ENCODE measurements at places on chromosomes 3 and 15. TPM values are rescaled to one million over a fixed set of nuclear protein-coding genes. Genes with fewer than 3 reads are reported as not detected.

- H3K27ac ChIP-seq: no peak overlapping the region
- peaks cover 61% of the 10 kb centered on the region for H3K27me3 ChIP-seq
- no peaks in the 10 kb centered on the region for H3K36me3 ChIP-seq
- no peak for DNase-seq
- H3K4me1 ChIP-seq: no peaks in the 10 kb centered on the region
- H3K4me3 ChIP-seq: no peak overlapping the region
Observed at GRCh38 chr3:126546549-126547239, 12.0 kb downstream of the C3orf22 start.

DNA sequence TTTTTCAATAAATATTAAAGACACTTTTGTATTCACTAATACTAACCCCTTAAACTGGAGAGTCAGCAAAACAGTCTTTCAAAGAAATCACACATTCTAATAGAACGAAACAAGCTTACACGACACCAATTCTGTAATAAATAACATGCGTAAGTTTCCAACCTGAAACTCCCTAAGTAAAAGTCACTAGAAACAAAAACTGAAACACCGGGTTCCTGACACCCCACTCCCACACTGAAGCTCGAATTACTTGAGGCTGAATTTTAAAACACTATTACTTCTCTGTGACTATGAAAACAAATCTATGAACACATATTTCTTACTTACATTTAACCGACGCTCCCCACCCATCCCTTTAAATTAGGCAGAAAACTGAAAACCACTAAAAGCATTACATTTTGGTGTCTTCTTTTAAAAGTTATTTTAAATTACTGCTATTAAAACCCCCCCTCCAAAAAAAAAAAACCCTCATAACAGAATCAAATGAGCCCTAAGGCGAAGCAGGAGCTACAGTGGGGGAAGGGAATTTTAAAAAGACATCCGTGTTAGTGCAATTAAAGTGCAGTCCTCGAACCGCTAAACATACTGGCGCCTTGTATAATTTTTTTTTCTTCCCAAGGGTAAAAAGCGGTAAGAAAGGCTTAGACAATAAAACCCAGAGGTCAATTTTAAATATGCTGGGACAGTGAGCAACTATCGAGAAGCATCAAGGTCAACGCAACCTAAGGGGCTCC, 878 bp downstream of the SPPL2A start:
- peak overlapping the region; percentile 80 for H3K4me3 ChIP-seq
- H3K36me3 ChIP-seq: no peaks in the 10 kb centered on the region
- no peak for DNase-seq
- H3K27me3 ChIP-seq: no peaks in the 10 kb centered on the region
- peaks cover 64% of the 10 kb centered on the region for H3K4me1 ChIP-seq

GRCh38 chr3:104933972-104934371, 432.7 kb upstream of the ALCAM start:
- no peak overlapping the region for H3K27ac ChIP-seq
- no peaks in the 10 kb centered on the region for H3K4me1 ChIP-seq
- no peak for DNase-seq
- H3K27me3 ChIP-seq: no peaks in the 10 kb centered on the region

GRCh38 chr3:56923526-56924224, 121.9 kb upstream of the ARHGEF3 start:
- no peak for DNase-seq
- H3K27ac ChIP-seq: peak overlapping the region; percentile 74
- peaks cover 66% of the 10 kb centered on the region for H3K4me1 ChIP-seq
- H3K27me3 ChIP-seq: no peaks in the 10 kb centered on the region
- H3K4me3 ChIP-seq: no peak overlapping the region

DNA sequence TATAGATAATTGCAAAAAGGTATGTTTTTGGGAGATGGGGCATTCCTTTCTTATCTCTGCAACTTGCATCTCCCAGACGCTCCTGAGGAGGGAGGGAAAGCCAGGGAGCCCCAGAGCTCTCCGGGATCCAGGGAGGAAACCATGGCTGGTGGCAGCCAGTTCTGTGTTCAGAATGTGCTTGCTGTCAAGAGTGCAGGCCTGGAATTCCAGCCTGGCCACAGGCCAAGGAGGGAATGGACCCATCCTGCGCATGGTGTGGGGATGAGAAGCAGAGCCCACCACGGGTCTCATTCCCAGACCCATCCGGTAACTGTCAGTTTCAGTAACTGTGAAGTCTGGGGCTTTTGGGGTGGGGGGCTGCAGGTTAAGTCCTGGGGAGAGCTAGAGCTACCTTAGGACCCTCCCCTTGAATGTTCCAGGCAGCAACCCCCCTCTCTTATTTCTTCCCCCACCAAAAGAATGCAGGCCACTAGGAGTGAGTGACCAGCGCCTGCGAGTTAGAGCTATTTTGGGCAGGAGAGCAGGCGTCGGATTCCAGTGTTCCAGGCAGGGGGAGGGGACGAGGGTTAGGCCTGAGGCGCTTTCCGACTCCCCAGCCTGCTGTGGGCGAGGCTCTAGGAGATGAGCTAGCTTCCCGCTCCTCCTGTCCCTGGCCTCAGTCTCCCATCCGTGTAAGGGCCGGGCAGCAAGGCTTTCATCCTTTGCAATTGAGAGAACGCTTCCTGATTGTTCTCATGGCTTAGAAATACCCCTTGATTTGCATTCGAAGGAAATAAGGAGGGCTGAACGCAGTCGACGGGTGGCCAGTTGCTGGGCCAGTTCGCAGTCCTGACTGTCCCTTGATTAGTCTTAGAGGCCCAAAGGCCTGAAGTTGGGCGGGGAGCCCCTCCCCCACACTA, 781 bp upstream of the DAG1 start:
- peaks cover 57% of the 10 kb centered on the region for H3K4me1 ChIP-seq
- H3K27me3 ChIP-seq: no peaks in the 10 kb centered on the region
- peak; percentile 93 for DNase-seq
- H3K27ac ChIP-seq: peak overlapping the region; percentile 96
- H3K36me3 ChIP-seq: no peaks in the 10 kb centered on the region

RPL4 gene
- 2,782 TPM for total RNA-seq

CAMKV gene
- total RNA-seq: not detected

DNA sequence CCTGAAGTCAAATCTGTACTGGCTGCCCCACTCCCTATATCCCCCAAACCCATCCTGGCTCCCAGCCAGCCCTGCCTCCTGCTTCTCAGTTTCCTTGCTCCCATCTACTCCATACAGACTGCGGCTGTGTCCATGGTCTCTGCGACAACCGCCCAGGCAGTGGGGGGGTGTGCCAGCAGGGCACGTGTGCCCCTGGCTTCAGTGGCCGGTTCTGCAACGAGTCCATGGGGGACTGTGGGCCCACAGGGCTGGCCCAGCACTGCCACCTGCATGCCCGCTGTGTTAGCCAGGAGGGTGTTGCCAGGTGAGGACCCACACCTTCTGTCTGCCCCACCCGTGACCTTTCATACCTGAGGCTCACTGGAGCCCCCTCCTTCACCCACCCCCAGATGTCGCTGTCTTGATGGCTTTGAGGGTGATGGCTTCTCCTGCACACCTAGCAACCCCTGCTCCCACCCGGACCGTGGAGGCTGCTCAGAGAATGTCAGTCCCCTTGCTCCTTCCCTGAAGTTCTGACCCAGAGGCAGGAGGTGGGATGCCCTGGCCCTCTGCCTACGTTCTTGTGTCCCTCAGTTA, 14.7 kb downstream of the STAB1 start:
- no peaks in the 10 kb centered on the region for H3K27me3 ChIP-seq
- peaks cover 14% of the 10 kb centered on the region for H3K36me3 ChIP-seq

CALML4 gene
- total RNA-seq: 26.2 TPM

MNS1 gene
- 0.42 TPM for total RNA-seq

DNA sequence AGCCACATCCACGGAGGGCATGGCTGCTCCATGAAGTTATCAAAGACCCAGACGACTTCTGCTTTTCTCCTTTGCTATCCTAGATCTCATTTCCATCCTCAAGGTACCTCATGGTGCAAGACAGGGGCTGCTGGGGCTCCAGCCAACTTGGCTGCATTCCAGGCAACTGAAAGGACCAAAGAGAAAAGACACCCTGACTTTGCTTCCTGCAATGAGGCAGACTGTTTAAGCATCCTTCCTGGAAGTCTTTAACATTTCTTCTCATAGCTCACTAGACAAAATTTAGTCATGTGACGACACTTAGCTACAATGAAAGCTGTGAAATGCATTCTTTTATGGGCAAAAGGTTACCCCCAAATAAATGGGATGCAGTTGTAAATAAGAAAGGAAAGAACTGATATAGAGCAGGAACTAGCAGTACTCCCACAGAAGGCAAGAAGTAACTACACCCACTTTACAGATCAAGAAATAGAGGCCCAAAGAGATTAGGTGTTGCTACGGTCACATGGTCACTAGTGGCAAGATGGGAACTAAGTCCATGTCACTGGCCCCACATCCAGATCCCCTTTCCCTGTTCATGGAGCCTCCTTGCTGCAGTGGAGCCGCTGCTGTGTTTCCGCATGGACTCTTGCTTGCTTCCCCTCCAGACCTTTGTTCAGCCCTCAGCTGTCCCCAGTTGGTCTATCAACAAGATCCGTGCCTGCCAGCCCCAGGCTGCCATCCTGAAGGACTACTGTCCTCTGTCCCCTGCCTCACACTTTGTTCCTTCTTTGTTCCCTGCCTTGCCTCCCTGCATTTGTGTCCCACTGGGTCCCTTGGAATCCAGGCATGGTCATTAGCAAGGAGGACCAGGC, 107.0 kb downstream of the XXYLT1 start:
- no peak overlapping the region for H3K4me3 ChIP-seq
- no peak overlapping the region for H3K27ac ChIP-seq
- DNase-seq: no peak
- H3K4me1 ChIP-seq: peaks cover 24% of the 10 kb centered on the region
- no peaks in the 10 kb centered on the region for H3K27me3 ChIP-seq
- no peaks in the 10 kb centered on the region for H3K36me3 ChIP-seq

GRCh38 chr3:127858937-127859336, 36.6 kb upstream of the MGLL start:
- H3K36me3 ChIP-seq: no peaks in the 10 kb centered on the region
- no peaks in the 10 kb centered on the region for H3K4me1 ChIP-seq
- DNase-seq: no peak
- no peak overlapping the region for H3K4me3 ChIP-seq
- no peak overlapping the region for H3K27ac ChIP-seq

DNA sequence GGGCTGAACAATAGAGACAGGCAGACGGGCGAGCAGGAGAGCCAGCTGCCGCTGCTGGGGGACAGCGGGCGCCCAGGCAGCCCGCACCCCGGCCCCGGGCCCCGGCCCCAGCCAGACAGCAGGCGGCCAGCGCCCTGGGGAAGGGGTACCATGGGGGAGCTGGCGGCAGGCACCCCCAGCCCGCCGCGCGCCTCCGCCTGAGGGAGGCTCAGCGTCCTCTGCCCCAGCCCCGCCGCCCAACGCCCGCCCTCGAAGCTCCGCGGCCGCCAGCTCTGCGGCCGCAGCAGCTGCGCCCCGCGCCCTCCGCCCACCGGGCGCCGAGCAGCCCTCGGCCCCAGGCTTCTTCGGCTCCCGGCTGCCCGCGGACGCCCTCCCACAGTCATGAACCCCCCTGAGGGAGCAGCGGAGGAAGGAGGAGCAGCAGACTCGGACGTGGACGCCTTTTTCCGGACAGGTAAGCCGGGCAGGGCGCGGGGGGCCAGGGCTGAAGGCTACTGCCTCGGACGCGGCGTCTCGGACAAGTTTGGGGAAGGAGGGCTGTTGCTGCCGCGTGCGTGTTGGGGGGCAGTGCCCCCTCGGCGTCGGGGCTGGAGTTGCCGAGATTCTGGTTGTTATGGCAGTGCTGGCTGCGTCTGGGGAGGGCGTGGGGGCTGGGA, 41.6 kb upstream of the ROPN1 start:
- H3K36me3 ChIP-seq: no peaks in the 10 kb centered on the region
- peaks cover 9% of the 10 kb centered on the region for H3K4me1 ChIP-seq
- H3K27ac ChIP-seq: peak within 1 kb of the TSS; percentile 82
- peak; percentile 17 for DNase-seq

SCN11A gene
- 0.99 TPM for total RNA-seq

GRCh38 chr3:180680097-180680430, 775 bp upstream of the CCDC39 start:
- H3K36me3 ChIP-seq: no peaks in the 10 kb centered on the region
- H3K27me3 ChIP-seq: peaks cover 55% of the 10 kb centered on the region
- H3K4me1 ChIP-seq: peaks cover 10% of the 10 kb centered on the region
- H3K27ac ChIP-seq: no peak overlapping the region
- peak overlapping the region; percentile 62 for H3K4me3 ChIP-seq
- DNase-seq: no peak

GRCh38 chr3:16084887-16085286, 89.6 kb upstream of the GALNT15 start:
- peak overlapping the region; percentile 45 for H3K27ac ChIP-seq
- no peak for DNase-seq
- no peak overlapping the region for H3K4me3 ChIP-seq
- H3K27me3 ChIP-seq: no peaks in the 10 kb centered on the region

GRCh38 chr15:99502182-99502581, 63.6 kb upstream of the MEF2A start:
- H3K4me1 ChIP-seq: peaks cover 27% of the 10 kb centered on the region
- H3K4me3 ChIP-seq: no peak overlapping the region
- H3K36me3 ChIP-seq: no peaks in the 10 kb centered on the region
- no peak for DNase-seq
- no peak overlapping the region for H3K27ac ChIP-seq

- H3K27me3 ChIP-seq: peaks cover 5% of the 10 kb centered on the region
- no peaks in the 10 kb centered on the region for H3K36me3 ChIP-seq
- peaks cover 75% of the 10 kb centered on the region for H3K4me1 ChIP-seq
- peak overlapping the region; percentile 78 for H3K4me3 ChIP-seq
Observed at GRCh38 chr3:50156549-50157493, 1.7 kb downstream of the SEMA3F start.

GRCh38 chr3:111819927-111820326, 39.1 kb upstream of the PHLDB2 start:
- no peak overlapping the region for H3K4me3 ChIP-seq
- no peaks in the 10 kb centered on the region for H3K27me3 ChIP-seq

GRCh38 chr15:94164971-94165370, 66.4 kb upstream of the MCTP2 start:
- no peak overlapping the region for H3K27ac ChIP-seq
- H3K4me3 ChIP-seq: no peak overlapping the region
- H3K36me3 ChIP-seq: no peaks in the 10 kb centered on the region
- H3K4me1 ChIP-seq: no peaks in the 10 kb centered on the region

DNA sequence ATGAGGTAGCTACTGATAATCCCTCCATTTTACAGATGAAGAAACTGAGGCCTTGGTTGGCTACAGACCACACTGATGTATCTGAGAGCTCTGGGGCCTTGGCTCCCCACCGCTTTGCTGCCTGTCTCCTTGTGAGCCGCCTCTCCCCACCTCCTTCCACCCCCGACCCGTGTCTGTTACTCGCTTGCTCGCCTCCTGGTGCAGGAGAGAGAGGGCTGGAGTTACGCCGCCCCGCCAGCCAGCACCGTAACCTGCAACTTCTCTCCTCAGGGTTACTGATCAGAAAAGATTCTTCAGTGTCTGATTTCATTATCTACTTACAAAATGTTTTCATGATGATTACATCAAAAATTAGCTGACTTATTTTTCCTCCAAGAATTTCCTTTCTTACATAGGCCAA, 34.1 kb downstream of the TM2D3 start:
- DNase-seq: no peak
- no peak overlapping the region for H3K4me3 ChIP-seq
- H3K36me3 ChIP-seq: no peaks in the 10 kb centered on the region
- H3K27ac ChIP-seq: no peak overlapping the region

- DNase-seq: no peak
- no peaks in the 10 kb centered on the region for H3K27me3 ChIP-seq
- no peak overlapping the region for H3K27ac ChIP-seq
- no peaks in the 10 kb centered on the region for H3K4me1 ChIP-seq
Observed at GRCh38 chr3:157981819-157982218, 124.4 kb downstream of the SHOX2 start.

GRCh38 chr3:65593780-65594752, 444.7 kb downstream of the MAGI1 start:
- H3K4me1 ChIP-seq: peaks cover 22% of the 10 kb centered on the region
- no peaks in the 10 kb centered on the region for H3K36me3 ChIP-seq
- no peak overlapping the region for H3K27ac ChIP-seq
- DNase-seq: no peak
- H3K27me3 ChIP-seq: peaks cover 3% of the 10 kb centered on the region
- no peak overlapping the region for H3K4me3 ChIP-seq

ITGA11 gene
- total RNA-seq: 3.6 TPM

HEMK1 gene
- 10.6 TPM for total RNA-seq

Data from esophagus muscularis mucosa (tissue), 4 donors.